ENCODE measurements at places on chromosomes 5 and 9.
A peak's percentile ranks its signal among the peaks of the same experiment; 100 is the strongest.

DNA sequence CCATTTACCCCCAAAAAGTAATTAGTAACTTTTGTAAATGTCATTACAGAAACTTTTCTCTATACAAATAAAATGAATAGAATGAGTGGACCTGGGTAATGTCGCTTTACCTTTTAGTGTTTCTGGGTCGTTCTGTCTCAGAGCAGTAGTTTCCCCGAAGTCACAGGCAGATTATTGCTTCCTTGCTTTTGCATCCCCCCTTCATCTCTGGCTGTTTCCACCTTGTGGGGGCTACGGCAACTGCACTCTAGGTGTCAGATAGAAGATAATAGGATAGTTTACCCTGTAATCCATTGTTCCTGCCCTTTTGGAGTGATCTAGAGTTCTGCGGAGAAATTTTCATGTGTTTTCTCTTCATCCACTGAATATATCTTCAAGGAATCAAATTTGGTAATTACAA lies 68.7 kb downstream of the PRR16 start:
- DNase-seq, result no peak

GRCh38 chr5:87182649-87183048 lies 85.0 kb upstream of the RASA1 start:
- DNase-seq, result no peak

DNA sequence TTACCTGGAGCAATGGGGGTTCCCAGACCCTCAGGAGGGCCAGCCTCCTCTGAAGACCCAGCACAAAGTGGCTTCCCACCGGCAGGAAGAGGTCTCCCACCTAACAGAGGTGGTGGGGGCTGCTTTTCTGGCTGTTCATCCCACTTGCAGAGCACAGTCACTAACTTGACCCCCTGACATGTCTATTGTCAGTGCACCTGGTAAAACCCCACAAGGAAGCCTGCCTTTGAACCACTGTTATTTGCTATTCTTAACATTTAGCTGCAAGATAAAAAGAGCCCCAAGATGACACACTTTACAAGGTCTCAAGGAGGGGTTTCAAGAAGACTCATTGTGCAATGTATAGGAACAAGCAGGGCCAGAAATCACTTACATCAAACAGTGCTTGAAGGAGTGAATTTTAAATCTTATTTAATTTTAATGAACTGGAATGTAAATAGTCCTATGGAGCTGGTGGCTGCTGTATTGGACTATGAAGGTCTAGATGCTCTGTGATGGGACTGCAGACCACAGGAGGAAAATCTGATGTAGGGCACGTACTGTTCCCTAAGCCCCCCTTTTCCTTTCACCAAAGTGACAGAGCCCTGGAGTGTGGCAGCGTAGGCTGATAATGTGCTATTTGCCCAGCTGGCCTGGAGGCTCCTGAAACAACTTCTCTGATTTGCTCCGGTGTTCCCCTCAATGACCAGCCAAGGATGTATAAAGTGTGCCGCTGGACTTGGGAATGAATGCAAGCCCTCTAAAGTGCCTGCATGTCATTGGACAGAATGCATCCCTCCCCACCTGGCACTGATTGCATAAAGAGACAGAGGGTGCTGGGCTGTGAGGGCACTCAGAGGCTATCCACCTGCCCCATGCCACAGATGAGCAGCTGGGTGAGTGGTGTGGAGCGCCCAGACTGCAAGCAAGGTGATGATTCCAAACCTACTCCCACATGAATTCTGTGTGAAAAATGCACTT lies 80.2 kb downstream of the PTPN3 start:
- no peak for DNase-seq

- DNase-seq, result no peak
Measured at GRCh38 chr9:35164711-35165110, 2.9 kb downstream of the UNC13B start.

- DNase-seq, result no peak
Measured at GRCh38 chr5:68189613-68190012, 25.9 kb upstream of the PIK3R1 start.

DNA sequence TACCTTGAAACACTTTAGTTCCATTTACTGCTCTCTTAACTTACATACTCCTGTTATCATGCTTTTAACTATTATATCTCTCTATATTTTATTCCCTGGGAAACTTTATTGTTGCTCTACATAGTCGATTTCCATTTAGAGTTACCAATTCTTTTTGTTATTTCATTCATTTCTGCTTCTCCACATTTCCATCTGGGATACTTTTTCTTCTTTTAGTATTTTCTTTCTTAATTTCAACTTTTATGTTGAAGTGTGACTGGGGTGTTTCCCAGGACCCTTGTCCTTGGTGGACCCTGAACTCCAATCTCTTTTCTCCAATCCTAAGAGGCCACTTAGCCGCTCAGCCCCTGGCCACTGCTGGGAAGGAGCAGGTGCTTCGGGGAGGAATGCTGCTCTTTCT lies 36.0 kb downstream of the PSD2 start:
- no peak for DNase-seq

DNA sequence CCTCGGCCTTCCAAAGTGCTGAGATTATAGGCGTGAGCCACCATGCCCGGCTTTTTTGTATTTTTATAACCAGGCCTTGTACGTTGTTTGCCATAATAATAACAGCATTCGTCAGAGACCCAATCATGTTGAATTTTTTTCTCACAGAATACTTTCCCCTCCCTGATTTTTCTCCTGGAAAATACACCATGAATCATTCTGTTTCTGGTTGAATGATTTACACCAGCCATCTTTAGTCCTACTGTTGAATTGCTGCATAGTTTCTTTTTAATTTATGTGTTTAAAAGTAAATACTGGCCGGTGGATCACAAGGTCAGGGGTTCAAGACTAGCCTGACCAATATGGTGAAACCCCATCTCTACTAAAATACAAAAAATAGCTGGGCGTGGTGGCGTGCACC lies 3.5 kb downstream of the CNOT8 start:
- no peak for DNase-seq

DNA sequence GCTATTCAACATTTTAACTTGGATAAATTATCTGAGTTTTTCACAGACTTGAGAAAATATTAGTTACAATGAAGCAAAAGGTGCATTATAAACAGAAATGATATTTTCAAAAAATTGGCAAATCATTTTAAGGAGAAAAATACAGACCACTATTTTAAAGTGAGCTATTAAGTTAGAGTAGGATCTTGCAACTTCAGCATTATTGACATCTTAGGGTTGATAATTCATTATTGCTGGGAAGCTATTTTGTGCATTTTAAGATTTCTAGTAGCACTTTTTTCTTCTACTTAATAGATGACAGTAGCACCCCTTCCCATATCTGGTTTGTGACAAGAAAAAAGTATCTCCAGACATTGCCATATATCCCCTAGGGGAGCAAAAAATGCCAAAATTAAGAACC lies 774.1 kb downstream of the CDH12 start:
- no peak for DNase-seq

DNA sequence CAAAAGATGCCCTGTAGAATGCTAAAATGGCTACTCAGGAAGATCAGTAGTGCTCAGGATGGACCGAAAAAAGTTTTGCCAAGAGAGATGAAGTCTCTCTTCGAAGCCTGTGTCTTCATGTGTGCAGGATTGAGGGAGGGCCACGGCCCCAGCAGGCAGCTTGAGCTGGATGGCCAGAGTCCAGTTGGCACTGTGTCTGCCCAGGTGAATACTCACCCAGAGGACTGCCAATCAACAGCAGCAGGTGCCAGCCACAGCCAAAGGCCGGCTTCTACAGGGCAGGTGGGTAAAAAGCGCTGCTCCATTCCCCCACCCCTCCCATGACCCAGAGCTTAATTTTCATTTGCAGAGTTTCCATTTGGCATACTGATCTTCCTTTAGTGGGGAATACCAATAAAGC lies 287.9 kb upstream of the ZNF608 start:
- DNase-seq, result no peak

DNA sequence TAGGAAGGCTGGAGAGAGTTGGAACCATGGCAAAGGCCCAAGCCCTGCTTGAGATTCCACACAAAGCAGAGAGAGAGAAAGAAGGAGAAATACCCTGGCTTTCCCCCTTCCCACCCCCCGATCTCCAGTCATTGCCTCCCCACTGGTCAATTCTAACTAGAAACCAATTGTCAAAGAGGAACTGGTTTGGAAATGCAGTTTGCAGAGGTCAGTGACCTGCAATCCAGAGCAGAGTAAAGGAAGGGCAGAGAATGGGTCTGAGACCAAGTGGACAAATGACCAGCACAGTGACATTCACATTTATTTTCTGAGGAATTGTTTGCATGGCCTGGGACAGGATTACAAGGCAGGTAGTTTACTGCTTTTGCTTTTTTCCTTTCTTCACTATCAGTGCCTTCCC lies 37.5 kb upstream of the ZFYVE16 start:
- DNase-seq, result no peak

DNA sequence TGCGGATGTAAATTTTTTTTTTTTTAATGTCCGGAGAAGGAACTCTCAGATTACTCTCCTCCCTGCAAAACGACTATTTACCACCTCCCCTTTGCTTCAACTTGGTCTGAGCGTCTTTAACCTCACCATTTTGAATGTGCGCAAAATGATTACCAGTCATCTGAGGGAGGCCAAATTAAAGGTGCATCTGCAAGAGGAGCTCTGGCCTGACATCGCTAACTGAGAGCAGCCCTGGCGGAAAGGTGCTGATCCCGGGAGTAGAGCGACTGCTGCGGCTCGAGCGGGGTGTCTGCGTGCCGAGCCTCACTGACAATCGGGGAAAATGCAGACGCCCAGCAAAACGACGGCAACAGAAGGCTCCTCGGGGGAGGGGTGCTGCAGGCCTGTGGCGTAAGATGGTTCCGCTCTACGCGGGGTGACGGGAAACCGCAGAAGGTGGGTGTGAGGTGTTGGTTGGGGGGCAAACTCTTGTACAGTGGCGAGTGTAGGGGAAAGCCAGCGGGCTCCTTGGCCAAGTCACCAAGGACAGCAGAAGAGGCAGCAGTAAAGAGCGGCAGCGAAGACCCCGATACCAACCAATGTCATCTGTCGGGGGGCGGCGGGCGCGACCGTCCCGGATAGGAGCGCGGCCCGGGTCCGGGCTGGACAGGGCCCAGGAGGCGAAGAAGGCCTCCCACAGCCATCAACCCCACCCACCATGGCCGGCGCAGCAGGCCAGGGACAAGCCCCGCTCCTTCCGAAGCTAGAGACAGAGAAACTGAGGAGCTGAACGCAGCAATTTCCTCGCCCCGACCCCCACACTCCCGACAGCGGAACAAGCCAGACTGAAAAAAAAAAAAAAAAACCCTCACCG lies 557 bp downstream of the PJA2 start:
- peak; percentile 63 for DNase-seq

- DNase-seq, result no peak
Measured at GRCh38 chr5:158050421-158050820, 191.5 kb upstream of the CLINT1 start.

- peak; percentile 16 for DNase-seq
Measured at GRCh38 chr5:5424736-5425135, 2.3 kb downstream of the ICE1 start.

- DNase-seq, result peak; percentile 41
Measured at GRCh38 chr9:35051069-35051967, 21.1 kb downstream of the VCP start.

DNA sequence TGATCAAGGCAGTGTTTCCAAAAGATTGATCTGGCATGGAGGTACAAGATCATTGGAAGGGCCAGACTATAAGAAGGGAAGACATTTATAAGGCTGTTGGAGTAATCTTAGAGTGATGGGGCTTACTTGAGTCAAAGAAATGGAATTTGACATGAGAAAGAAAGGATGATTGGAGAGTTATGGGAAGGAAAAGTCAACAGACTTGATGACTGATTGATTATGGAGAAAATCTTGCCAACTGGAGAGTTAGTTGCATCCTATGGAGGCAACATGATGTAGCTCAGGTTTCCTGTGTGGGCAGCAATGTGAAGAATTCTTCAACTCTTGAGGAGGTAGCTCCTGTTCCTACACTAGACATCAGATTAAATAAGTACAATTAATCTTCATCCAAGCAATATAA lies 10.9 kb upstream of the MAST4 start:
- DNase-seq, result no peak

DNA sequence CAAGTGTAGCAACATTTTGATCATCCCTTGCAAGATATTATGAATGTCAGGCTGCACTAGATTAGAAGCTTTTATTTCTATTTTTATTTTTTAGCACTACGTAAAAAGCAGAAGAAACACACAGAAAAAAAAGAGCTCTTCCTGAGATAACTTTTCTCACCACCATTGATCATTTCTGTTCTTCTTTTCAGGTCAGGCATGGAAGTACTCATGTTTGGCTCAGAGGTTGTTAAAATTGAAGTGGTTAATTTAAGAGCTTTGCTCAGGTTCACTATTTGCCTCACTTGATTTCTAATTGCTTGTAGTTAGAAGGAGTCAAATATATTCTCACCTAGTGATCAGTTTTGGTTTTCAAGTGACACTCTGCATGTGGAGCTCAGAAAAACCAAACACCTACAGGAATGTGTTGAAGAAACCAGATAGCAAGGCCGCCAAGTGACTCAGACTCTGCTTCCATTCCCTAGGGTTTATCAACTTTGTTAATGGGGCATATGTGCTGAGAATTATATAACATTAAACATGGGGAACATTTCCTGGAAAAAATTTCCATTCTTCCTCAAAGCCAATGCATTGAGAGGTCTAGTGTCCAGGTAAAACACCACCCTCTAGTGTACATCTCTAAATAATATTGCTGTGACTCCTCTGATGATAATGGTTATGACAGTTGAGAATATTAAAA lies 679.8 kb downstream of the CETN3 start:
- no peak for DNase-seq

DNA sequence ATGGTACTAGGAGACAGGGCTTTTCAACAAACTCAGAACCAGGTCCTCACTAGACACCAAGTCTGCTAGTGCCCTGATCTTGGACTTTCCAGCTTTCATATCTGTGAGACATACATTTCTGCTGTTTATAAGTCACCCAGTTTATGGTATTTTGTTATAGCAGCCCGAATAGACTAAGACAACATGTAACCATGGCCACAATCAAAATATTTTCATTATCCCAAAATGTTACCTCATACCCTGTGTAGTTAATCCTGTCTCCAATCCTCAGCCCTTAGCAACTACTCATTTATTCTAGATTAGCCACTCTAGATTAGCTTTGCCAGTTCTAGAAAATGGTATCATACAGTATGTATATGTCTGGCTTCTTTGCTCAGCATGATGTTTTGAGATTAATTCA lies 6.3 kb upstream of the ATG10 start:
- no peak for DNase-seq
